ENCODE measurements at places on chromosomes 3 and 15.

DNA sequence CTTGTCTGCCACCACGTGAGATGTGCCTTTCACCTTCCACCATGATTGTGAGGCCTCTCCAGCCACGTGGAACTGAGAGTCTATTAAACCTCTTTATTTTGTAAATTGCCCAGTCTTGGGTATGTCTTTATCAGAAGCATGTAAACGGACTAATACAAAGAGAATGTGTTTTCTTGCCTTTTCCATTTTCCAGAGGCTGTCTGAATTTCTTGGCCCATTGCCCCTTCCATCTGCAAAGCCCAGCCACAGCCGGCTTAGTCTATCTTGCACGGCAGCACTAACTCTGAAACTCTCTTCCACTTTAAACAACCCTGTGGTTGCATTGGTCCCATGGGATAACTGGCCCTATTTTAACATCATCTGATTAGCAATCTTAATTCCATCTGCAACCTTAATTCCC is 215.3 kb downstream of the LRTM1 start:
- no peak for DNase-seq

GRCh38 chr15:47095833-47096232 is 621.5 kb upstream of the SEMA6D start:
- DNase-seq: no peak

DNA sequence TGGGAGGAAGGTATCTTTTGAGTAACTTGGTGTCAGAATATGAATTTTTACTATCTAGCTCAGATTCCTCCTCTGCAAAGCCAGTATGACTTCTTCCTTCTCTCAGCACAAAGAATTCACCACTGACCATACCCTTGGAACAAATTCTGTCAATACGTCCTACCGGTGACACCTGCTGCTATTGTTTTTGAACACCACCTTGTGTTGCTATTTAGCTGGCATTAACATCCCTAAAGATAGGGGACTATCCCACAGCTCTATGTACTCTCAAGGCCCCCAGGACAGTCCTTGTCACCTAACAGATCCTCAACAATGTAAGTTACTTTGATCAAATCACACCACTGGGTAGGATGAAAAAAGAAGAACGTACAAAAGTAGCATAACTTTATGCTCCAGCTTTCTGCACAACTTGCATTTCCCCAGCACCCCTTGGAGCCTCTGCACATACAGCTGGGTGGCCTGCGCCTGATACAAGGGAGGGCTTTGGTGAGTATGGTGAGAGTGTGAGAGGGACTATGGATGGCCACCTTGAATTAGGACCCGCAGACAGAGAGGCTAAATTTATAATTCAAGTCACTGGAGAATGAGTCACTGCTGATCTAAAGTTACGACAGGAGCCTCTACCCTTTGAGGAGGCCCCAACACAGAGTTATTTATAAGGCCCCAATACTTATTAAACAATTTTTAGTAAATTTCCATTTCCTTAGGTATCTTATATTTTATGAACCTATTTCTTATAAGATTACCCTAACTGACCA is 2.3 kb upstream of the COLQ start:
- DNase-seq: no peak

DNA sequence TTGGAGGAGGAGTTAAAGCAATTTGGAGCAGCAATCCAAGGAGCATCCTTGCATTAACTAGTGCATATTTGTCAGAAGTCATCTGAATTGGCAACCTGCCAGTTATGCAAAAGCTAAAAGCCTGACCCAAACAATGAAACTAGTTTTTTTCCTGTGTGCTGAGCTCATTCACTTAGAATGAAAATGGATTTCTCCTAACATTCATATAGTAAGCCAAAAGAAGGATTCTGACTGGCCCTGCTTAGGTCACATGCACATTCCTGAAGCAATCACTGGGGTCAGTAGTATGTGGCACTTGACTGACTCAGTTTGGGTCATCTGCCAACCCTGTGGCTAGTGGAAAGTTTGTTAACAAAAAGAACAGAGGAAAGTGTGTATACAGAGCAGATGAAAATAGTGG is 30.5 kb downstream of the OXSM start:
- DNase-seq: peak; percentile 54

- DNase-seq: no peak
These were observed 41.6 kb downstream of the ZBTB38 start for GRCh38 chr3:141409940-141410241.

DNA sequence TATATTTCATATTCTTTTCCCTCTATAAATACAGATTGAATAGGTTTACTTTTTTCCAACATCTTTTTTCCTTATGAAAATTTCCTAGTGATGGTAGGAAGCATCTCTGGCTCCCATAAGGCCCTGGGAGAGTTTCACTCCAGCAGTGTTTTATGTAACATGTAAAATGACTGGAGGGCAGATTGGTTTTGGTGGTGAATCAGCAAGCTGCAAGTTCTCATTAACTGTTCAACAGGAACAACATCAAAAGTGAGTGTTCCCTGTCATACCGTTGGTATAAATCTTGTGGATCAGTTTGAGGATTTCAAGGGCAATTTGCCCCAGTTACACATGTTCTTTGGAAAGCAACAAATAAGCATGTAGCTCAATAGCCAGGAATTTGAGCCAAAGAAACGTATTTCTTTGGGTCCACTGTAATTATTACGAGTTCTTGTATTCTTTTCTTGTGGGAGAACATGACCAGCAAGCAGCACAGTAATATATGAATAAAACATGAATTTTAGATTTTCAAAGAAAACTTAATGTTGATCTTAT is 345.7 kb downstream of the SV2B start:
- DNase-seq: no peak

DNA sequence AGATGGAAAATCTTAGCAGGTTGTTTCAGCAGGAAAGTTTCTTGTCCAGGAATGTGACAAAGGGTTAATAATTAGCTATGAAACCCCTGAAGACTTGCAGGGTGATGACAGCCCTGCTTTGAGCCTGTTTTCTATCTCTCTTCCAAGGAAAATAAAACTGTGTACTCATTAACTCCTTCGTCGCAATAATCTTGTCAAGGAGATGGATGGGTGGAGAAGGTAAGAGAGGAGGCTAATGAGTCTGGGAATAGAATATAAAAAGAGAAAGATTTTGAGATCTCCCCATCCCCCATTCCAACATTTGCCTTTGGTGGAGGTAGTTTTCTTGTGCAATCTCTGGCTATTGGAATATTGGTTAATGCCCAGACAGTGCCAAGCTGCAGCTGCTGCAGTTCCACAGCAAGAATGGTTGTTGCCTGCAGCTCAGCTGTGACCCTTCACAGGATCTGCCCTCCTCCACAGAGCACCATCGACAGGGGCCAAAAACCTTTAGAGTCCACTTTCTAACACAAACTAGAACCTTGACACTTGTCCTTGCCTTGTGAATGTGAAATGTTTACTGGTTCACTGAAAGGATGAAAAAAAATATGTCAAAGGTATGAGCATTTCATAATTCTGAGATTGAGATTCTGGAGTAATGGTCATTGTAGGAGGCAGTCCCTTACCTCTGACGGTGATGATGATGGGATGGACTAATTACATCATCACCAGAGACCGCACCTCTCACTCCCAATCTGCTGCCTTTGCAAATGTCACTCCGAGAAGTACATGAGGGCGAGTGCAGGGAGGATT is 4.2 kb upstream of the LRIG1 start:
- no peak for DNase-seq
